D721Med (cell line): ENCODE measurements at places on chromosomes 5 and 9.

GRCh38 chr5:35061211-35061770 is 13.5 kb upstream of the AGXT2 start:
- no peak for DNase-seq

- DNase-seq, result no peak
Measured at GRCh38 chr5:83253720-83254119, 176.4 kb downstream of the XRCC4 start.

DNA sequence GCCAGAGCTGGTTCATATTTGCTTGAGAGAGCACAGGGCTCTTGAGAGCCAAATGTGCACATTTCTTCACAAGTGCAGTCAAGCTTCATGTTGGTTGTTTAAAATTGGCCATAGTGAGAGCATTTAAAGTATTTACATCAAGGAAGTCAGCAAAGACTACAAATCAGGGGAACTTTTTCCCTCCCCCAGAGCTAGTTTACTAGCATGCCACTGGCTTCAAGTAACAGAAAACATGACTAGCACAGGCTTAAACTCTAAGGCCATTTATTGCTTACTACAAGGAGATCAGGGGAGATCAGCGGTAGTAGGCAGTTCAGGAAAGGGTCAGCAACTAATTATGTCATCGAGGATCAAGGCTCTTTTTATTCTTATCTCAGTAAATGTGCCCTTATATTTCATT is 11.0 kb upstream of the CCDC171 start:
- no peak for DNase-seq

DNA sequence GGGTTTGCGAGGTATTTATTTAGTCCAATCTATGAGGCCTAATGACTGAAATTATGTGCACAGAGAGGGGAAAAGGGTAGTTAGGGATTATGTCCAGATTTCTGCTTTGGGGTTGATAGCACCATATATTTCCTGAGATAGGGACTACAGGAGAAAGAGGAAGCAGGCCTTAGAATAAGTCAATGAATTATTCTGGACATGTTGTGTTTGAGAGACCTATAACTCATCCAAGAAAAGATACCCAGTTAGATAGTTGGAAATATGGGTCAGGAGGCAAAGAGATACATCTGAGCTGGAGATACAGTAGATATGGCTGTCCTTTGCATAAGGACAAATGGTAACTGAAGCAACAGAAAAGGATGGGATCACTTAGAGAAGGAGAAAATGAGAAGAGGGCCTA is 53.1 kb downstream of the NR3C1 start:
- no peak for DNase-seq

DNA sequence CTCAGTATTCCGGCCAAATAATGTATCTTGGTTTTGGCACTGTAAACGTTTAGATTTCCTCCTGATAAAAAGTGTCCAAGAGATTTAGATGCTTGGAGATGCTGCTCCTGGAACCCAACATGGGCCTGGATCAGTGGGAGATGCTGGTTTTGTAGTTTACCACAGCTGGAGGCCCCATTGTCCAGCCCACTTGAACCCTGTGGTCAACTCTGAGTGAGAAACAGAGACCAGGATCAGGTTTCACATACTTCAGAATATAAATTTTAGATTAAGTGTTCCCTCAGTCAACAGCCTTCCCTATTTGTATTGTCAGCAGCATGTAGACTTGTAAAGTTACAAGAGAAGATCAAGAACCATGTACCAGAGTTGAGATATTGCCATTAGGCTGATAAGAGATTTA is 144.7 kb upstream of the C9orf72 start:
- DNase-seq, result no peak
